Activated naive CD4-positive, alpha-beta T cell treated with anti-CD3 and anti-CD28 coated beads, Interleukin-2, amount 50 U/mL, for 72 hours (primary cell): ENCODE measurements at places on chromosomes 3 and 15. TPM values are rescaled to one million over a fixed set of nuclear protein-coding genes. Genes with fewer than 3 reads are reported as not detected.

The SCN11A gene
- total RNA-seq = 0.21 TPM

The CXCR6 gene
- 1.8 TPM for total RNA-seq

The LYSMD4 gene
- 7.3 TPM for total RNA-seq

The VEPH1 gene
- total RNA-seq = not detected

The NR2E3 gene
- total RNA-seq = not detected

The CLDN18 gene
- total RNA-seq = not detected

The NRG4 gene
- not detected for total RNA-seq

The SERINC4 gene
- 0.61 TPM for total RNA-seq

The ACTRT3 gene
- 2.1 TPM for total RNA-seq

The C3orf22 gene
- total RNA-seq = not detected

The UBE3A gene
- 91.7 TPM for total RNA-seq

The FEZF2 gene
- not detected for total RNA-seq

The DNAJC17 gene
- 36.1 TPM for total RNA-seq

The CHL1 gene
- total RNA-seq = not detected

The CADM2 gene
- total RNA-seq = not detected

The TTC23 gene
- total RNA-seq = 3.6 TPM

The GABRR3 gene
- not detected for total RNA-seq

The GABRB3 gene
- not detected for total RNA-seq

The SLC15A2 gene
- 5.0 TPM for total RNA-seq

The TTC14 gene
- total RNA-seq = 49.2 TPM

The TRIM42 gene
- total RNA-seq = not detected
